ENCODE measurements at places on chromosomes 5 and 9.

GRCh38 chr9:89984214-89984613, 379.4 kb downstream of the GADD45G start:
- DNase-seq, result peak; percentile 84

GRCh38 chr9:133835262-133835901, 97.2 kb upstream of the SARDH start:
- DNase-seq, result no peak

DNA sequence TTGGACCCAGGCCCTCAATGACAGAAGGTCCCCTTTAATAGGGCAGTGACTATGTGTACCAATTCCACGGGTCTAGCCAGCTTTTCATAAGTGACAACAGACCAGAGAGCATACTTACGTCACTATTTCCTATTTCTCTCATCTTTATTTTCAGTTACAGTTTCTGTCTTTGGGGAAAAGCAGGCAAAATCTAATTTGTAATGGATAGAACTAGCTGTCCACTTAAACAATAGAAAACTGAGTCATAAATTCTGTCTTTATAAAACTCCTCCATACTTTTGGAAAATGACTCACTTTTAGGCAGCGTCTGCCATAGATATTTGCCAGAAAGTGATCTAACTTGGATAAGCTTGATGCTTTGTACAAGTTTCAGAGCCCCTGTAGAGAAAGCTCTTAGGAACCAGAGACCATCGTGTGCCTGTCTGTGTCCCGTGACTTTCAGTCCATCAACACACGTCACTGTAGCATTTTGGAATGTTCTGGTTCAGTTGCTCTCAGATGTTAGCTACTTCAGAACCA, 101.9 kb downstream of the F2RL2 start:
- peak; percentile 85 for DNase-seq

DNA sequence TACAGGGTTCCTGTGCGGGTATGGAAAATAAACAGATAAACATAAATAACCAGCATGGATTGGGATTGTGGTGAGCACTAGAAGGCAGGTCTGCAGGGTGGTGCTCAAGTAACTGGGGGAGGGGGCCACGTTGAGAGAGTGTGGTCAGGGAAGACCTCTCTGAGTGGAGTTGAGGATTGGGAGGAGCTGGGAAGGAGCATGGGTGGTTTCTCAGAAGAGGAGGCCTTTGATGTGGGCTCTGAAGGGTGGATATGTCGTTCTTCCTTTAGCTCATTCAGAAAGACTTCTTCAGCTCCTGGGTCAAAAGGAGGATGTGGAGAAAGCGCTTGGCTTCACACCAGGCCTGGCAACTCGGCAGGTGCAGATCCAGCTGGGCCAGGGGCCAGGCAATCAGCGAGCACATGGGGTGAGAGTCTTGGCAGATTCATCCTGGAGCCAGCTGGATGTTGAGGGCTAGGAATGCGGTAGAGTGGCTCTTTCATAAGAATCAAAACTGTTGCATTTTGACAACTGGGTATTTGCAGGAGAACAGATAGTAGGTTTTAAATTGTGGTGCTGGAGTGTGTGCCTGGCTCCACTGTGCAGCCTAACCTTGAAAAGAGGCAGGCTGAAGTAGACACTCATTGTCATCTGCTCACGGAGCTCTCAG, 71.7 kb downstream of the PCSK5 start:
- DNase-seq, result no peak

GRCh38 chr9:77898864-77899263, 132.7 kb downstream of the GNAQ start:
- no peak for DNase-seq

DNA sequence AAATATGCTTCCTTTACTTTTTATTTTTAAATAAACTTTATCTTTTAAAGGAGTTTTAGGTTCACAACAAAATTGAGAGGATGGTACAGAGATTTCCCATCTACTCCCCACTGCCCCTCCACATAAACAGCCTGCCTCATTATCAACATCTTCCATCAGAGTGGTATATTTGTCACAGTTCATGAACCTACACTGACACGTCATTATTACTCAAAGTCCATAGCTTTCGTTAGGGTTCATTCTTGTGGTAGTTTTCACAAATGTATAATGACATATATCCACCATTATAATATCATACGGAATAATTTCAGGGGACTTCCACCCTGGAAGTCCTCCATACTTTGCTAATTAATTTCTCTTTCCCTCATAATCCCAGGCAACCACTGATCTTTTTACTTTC, 204.9 kb downstream of the SMARCA2 start:
- DNase-seq, result no peak

DNA sequence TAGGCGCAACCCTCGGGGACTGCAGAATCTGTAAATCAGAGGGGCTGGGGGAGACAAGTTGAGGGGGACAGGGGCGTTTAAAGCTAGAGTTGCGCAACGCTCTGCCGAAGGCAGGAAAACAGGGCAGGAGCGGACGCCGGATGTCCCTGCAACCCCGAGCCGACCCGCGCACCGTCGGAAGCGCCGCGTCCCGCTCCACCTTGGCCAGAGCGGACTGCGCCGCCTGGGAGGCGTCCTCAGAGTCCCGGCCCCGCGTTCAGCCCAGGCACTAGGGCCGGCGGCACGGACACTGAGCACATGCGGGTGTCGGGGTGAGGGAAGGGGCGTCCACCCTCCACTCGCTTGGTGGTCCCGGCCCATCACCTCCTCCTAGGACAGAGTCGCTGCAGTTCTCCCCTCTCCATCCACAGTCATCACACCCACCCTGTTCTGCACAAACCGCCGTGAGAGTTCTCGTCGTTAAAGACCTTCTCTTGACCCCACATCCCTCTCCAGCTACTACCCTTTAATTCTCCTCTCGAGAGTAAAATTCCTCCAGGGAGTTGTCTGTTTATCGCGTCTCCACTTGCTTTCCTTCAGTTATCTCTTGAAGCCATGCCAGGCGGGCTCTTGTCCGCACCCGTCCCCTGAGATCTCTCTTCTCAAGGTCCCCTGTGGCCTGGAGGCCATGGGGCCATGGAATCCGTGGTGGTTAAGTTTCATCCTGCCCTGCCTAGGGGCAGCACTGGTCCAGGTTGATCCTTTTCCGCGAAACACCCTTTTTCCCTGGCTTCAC, 796 bp upstream of the PDLIM7 start:
- peak; percentile 7 for DNase-seq

GRCh38 chr5:116437922-116438578, 136.6 kb downstream of the SEMA6A start:
- no peak for DNase-seq

DNA sequence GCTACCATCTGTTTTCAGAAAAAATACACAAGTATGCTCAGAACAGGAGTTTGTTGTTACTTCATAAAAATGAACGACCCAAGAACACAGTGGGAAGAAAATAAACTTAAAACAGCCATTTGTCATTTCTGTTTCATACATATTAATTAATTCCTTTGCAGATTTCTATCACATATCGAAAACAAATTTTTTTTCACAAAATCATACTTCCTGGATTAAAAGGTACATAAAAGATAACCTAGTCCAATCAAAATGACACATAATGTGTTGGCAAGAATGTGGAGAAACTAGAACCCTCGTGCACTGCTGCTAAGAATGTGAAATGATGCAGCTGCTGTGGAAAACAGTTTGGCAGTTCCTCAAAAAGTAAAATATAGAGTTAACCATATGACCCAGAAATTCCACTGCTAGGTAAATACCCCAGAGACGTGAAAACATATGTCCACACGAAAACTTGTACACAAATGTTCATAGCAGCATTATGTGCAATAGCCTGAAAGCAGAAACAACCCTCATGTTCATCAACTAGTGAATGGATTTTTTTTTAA, 46.0 kb downstream of the MYO10 start:
- peak; percentile 85 for DNase-seq

- no peak for DNase-seq
Observed at GRCh38 chr5:154265197-154265773, 74.8 kb downstream of the GALNT10 start.

- peak; percentile 97 for DNase-seq
Observed at GRCh38 chr5:34534523-34535103, 121.5 kb upstream of the RAI14 start.

DNA sequence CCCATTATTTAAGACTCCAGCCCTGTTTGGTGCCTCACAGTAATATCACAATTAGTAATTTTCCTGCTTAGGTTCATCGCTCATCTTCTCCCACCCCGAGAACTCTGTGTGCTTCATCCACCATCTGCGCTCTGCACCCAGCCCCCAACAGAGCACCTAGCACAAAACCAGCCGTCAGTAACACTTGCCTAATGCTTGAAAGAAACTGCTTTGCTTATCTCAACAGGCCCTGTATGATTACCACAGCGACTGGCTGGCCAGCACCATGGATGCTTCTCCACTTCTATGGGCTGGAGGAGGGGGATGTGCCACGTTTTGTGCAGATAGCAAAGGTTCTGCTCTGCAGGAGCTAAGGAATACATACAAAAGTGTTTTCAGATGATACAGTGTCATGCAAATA, 166.8 kb downstream of the SPOCK1 start:
- no peak for DNase-seq

DNA sequence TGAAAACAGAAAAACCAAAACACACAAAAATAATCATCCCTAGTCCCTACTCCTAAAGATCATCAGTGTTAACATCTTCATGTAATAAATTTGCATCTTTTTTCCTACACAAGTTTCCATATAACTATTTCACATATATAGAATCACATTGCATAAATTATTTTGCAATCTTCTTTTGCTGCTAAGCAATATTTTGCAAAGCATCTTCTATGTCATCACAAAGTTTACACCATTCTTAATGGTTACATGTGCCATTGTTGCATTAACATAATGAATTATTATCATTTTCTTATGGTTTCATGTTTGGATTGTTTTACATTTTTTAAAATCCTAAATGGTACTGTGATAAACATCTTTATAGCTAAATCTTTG, 17.8 kb downstream of the SH3TC2 start:
- DNase-seq, result no peak

- no peak for DNase-seq
Observed at GRCh38 chr5:67617051-67617450, 420.5 kb upstream of the CD180 start.

GRCh38 chr9:88278036-88278435, 110.2 kb upstream of the SPIN1 start:
- DNase-seq, result no peak

GRCh38 chr5:150486402-150487198, 21.3 kb upstream of the NDST1 start:
- peak; percentile 76 for DNase-seq

GRCh38 chr9:133499132-133499891, 20.4 kb upstream of the SLC2A6 start:
- DNase-seq, result no peak

- DNase-seq, result no peak
Observed at GRCh38 chr5:107531308-107531707, 139.4 kb downstream of the EFNA5 start.

- peak; percentile 77 for DNase-seq
Observed at GRCh38 chr9:78273761-78274160, 23.2 kb upstream of the PSAT1 start.

- DNase-seq, result no peak
Observed at GRCh38 chr5:143402017-143402552, 1.4 kb downstream of the NR3C1 start.

DNA sequence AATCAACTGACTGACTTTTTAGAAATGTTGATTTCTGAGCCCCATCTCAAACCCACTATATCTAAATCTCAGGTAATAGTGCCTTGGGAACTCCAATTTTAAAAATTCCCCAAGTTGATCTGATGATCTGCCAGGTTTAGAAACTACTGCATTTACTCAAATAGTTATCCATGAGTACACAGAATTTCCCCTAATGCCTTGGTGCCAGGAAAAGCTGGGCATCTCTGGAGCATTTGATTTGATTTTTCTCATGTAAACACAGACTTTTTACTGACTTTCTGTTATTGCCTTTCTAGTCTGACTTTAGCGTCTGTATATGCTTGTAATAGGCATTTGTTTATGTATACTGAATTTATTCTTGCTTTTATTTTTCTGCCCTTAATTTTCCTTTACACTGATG, 35.8 kb downstream of the MTREX start:
- no peak for DNase-seq

DNA sequence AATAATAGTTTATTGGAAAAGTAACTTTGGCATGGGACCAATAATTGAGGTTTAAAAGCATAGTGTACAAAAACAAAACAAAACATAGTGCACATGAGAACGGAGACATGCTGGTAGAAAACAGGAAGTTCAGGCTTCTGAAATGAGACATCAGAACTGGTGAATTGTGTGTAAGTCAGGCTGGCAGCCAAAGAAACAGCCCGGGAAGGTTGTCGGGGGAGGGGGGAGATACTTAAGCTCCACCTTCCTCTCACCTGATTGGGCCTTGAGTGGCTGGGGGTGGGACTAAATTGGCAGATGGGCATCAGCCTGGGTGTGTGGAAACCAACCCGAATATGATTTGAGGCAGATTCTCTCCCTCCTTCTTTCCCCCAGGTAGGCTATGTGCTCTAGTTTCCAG, 256.3 kb downstream of the SMARCA2 start:
- DNase-seq, result peak; percentile 16

DNA sequence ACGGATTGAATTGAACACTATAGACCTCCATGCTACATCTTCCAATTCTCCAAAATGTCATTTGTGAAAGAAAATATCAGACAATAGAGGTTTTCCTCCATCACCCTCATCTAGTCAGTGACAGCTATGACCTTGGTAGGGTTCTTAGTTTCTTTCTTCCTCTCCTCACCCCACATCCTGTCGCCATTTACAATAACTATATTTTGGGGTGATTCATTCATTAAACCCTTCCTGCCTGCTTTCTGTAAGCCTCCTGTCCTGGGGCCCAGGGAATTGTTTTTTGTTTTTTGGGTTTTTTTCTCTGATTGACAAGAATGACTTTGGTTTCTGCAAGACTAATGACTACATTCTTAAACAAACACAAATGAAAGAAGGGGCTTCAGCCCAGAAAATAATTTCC, 82.6 kb downstream of the PRELID2 start:
- DNase-seq, result peak; percentile 27

- DNase-seq, result no peak
Observed at GRCh38 chr9:135670721-135671590, 7.8 kb downstream of the LCN9 start.

DNA sequence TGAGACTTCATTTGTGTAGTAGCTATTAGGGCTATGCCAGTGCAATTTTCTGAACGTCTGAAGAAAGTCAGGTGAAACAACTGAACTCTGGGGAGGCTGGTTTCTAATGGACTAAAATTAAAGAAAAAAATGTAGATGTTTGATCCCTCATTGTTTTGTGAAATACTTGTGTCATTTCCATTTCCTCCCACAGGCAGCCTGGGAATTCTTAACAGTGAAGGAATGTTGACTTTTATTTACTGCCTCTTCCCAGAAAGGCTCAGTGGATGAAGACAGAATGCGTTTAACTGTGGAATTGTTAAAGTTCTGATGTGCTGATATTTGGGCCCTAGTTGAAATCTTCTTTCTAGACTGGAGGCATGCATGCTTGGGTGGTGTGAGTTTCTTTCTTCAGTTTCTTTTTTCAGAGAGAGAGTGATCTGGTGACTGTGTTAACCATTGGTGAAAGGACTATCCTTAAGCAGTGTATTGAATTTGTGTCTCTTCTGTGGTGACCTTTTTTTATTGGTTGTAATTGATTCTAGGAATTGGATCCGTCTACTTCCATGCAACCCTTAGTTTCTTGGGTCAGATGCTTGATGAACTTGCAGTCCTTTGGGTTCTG, 15.5 kb downstream of the ACER2 start:
- DNase-seq, result peak; percentile 17

Data from fibroblast of skin of right biceps (primary cell).